ENCODE measurements at places on chromosomes 12 and 14.
A peak's percentile ranks its signal among the peaks of the same experiment; 100 is the strongest.

GRCh38 chr12:25459541-25459951, 93.5 kb downstream of the LMNTD1 start:
- H3K27ac ChIP-seq: no peak overlapping the region
- DNase-seq: no peak
- H3K27me3 ChIP-seq: peaks cover 5% of the 10 kb centered on the region
- no peak overlapping the region for H3K4me3 ChIP-seq

- H3K4me1 ChIP-seq: no peaks in the 10 kb centered on the region
- peaks cover 17% of the 10 kb centered on the region for H3K27me3 ChIP-seq
- no peaks in the 10 kb centered on the region for H3K36me3 ChIP-seq
- no peak overlapping the region for H3K27ac ChIP-seq
Measured at GRCh38 chr12:69130064-69130463, 109.3 kb upstream of the CPSF6 start.

- no peak overlapping the region for H3K4me3 ChIP-seq
- DNase-seq: no peak
- peaks cover 50% of the 10 kb centered on the region for H3K4me1 ChIP-seq
Measured at GRCh38 chr12:46663318-46663717, 162.5 kb downstream of the SLC38A4 start.

- peak; percentile 34 for DNase-seq
- H3K27me3 ChIP-seq: no peaks in the 10 kb centered on the region
- H3K4me1 ChIP-seq: peaks cover 58% of the 10 kb centered on the region
Measured at GRCh38 chr12:111448846-111449790, 43.4 kb downstream of the SH2B3 start.

GRCh38 chr12:64877363-64878004, 53.0 kb downstream of the TBC1D30 start:
- no peaks in the 10 kb centered on the region for H3K36me3 ChIP-seq
- H3K4me3 ChIP-seq: no peak overlapping the region
- H3K27ac ChIP-seq: no peak overlapping the region
- peaks cover 14% of the 10 kb centered on the region for H3K4me1 ChIP-seq
- H3K27me3 ChIP-seq: peaks cover 8% of the 10 kb centered on the region

Measured in activated CD8-positive, alpha-beta memory T cell treated with anti-CD3 and anti-CD28 coated beads, Interleukin-2, amount 10 ng/mL, durations not matched to agents 7 days and 5 days (primary cell).